ENCODE measurements at places on chromosomes 1 and 21.

DNA sequence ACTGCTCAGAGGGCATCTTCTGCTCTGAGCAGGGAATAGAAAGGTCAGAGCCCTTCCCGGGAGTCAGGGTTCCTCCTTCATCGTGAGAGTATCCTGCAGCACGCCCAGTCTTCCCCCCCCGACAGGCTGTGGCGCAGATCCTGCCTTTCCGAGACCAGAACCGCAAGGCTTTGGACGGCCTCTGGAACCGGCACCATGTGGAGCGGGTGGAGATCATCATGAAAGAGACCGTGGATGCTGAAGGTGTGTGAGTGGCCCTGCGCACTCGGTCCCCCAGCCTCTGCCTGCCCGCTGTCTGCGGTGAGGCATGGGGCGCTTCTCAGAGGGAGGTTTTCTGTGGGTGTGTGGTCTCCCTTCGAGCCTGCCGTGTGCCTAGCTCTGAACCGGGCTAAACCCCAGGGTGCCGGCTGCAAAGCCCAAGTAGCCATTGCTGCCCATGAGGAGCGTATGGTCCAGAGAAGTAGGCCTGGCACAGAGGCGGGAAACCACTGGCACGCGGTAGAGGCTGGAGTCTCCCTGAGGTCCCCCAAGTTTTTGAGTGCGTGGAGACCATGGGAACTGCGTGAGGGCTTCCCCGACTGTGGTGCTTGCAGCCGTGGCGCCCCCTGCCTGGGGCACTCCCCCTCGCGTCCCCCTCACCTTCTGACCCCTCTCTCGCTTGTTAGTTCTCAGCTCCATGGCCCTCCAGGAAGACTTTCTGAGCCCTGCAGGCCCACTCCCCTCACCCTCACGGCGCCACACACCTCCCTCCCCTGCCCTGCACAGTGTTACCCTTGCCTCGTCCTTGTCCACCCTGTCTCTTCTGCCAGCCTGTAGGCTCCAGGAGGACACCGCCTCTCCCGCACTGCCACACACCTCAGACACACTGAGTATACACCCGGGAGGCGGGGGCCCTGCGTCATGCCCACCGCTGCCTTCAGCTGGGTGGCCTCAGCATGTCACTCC, 12.5 kb downstream of the H6PD start:
- DNase-seq: no peak

DNA sequence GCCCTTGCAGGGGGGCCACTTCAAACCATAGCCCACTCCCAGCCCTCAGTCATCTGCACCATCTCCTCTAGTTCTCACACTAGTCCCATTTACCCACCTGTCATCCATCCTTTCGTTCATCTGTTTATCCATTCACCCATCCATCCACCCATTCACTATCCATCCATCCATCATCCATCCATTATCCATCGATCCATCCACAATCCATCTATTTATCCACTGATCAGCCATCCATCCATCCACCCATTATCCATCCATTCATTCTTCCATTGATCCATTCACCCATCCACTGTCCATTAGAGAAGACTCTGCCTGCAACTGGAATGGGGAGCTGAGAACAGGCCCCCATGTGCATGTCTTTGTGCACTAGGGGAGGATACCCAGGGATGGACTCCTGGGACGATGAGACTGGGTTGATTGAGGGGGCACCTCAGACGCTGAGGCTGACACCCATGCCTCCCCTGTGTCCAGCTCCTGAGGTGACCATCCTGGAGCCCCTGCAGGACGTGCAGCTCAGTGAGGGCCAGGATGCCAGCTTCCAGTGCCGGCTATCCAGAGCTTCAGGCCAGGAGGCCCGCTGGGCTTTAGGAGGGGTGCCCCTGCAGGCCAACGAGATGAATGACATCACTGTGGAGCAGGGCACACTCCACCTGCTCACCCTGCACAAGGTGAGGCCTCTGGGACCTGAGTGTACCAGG, 97.9 kb downstream of the TRIM11 start:
- DNase-seq: no peak

DNA sequence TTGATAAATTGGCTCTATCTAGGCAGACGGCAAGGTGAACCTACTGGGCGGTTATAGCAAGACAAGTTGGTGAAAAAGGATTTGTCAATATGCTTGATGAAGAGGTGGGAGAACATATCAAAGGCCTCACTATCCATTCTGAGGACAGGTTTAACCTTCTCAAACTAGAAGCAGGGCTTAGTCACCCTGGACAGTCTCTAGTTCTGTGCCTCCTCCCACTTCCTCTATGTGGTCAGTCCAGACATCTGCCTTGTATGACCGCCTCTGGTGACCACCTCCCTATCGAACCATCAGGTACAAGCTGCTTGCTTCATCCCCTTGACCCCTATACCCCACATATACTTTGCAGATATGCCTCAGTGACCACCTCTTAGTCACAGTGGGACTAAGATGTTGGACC, 2.3 kb upstream of the SCYL3 start:
- no peak for DNase-seq

GRCh38 chr1:14320986-14321385, 277.5 kb upstream of the KAZN start:
- no peak for DNase-seq

GRCh38 chr21:44293551-44294231, 6.2 kb upstream of the PFKL start:
- DNase-seq: no peak

Measured in femur (tissue), 1 donor.